NB4 (cell line): ENCODE measurements at places on chromosomes 12 and 14.

DNA sequence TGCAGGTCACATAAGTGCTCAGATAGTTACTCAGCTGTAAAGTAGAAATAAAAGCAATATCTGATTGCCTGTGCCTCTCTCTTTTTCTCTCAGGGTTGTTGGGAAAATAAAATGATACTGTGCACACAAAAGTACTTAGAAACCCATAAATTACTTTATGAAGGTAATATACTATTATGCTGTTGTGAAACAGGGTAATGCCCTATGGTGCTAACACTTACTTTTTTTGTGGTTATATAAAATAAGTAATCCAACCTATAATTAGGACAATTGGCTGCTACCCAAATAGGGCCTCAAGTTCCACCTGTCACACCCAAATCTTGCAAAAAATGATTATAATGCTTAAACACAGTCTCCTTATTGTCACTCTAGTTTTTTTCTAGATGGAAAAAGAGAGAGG lies 50.6 kb downstream of the DAAM1 start:
- DNase-seq: no peak

GRCh38 chr12:65740506-65740872 lies 83.8 kb upstream of the HMGA2 start:
- no peak for DNase-seq

DNA sequence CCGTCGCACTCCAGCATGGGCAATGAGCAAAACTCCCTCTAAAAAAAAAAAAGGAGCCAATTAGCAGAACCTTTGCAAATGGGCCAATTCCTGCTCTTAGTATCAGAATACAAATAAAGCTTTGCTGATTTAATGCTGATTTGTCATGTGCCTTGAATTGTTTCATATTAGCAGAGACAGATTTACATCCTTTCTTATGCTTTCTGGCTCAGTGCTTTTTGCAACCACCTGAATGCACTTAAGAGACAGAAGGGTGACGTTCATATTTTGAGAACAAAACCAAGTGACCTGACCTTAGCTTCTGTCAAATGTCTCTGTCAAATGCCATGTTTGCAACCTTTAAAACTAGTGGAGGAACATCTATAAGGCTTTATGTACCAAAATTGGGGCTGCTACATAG lies 43.8 kb upstream of the YAF2 start:
- DNase-seq: no peak

GRCh38 chr14:106210650-106211049 lies 684.3 kb downstream of the TMEM121 start:
- peak; percentile 5 for DNase-seq

DNA sequence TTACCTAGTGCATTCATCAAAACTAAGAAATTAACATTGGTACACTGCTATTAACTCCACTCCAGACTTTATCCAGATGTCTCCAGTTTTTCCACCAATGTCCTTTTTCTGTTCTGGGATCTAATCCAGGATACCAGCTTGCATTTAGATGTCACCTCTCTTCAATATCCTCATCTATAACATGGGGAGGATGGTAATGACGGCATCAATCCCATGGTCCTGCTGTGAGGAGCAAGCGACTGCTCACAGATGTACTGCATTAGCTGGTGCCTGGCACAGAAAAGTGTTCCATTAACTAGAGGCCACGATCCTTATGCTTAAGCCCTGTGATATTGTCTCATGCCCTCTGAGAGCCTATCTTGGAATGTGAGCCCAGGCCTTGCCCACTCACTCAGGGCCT lies 53.8 kb downstream of the CALM1 start:
- no peak for DNase-seq

GRCh38 chr14:73245480-73246325 lies 8.4 kb downstream of the PAPLN start:
- peak; percentile 71 for DNase-seq

DNA sequence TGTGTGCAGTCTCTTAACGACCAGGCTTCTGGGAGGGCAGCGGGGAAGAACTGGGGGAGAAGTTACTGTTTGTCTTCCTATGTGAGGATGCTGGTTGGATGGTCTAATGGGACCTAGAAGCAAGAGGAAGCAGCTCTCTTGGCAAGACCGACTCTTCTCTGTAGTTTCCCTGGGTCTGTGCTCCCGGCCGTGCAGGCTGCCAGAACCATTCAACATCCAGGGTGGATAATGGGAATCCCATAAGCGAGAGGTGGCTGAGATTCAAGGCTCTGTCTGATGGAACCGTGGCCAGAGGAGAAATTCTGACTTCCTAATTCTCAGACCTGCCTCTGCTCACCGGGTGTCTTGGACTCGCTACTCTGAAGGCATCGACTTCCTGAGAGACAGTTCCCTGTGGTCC lies 561.0 kb upstream of the TBX3 start:
- DNase-seq: no peak

DNA sequence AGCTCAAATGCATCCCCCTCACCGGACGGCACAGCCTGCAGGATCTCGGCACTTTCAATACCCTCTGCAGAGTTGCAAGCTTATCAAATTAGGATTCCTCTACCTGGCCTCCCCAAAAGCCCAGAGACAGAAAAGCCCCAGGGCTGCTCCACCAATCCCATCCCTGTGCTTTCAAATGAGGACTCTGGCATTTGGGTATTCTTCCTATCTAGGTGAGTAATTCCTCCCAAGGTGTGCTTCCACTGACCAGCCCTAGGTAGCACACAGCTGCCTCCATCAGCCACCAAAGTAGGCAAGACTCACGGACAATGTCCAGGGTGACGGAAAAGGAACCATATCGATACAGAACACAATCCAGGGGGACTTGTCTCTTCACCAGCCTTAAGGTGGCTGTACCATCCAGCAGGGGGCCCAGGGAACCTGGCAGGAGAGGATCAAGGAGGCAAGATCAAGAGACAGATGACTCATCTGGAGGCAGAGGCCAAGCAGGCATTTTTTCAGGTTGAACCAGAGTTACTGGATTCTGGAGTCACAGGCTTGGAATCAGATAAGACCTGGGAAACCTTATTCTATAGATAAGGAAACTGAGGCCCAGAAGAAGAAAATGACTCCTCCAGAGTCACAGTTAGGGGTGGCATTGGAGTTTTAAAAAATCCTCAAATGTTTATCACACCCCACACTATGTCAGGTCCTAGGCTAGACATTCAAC lies 9.9 kb downstream of the PMEL start:
- DNase-seq: peak; percentile 71

DNA sequence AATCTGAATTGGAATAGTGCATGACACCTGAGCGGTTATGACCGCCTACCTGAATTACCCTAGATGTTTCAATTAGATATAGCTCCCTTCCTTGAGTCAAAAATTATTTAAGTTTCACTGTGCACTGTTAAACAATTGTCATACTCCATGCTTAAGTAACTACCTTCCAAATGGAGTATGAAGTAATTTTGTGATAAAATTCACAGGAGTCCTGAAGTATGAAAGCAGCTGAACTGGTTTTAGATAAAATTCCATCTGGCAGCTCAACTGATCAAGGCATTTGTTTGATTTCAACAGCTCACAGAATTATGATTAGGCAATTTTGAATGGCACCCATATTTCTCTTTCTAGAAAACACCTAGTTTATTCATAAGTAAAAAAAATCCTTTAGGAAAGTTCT lies 19.5 kb downstream of the PRICKLE1 start:
- DNase-seq: no peak

DNA sequence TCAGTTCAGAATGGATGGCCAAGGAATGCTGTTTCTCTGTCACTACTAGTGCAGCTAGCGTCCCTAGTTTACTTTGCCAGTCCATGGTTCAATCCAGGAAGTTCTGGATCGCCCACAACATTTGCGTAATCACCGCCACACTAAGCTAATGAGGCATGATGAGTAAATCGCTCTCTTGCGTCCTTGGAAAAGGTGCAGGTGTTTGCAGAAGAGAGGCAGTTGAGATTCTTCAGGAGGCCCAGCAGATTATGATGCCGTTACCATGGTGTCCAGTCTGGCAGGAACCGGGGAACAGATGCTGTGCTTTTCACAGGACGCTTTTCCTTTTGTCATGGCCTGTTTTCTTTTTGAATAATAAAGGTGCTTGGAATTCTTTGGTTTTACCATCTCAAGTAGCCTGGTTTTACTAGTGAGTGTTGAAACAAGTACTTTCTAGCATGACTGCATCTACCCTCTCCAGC lies 9.0 kb downstream of the TPH2 start:
- peak; percentile 22 for DNase-seq

- peak; percentile 89 for DNase-seq
Observed at GRCh38 chr14:24332268-24332993, 2.4 kb downstream of the ADCY4 start.

DNA sequence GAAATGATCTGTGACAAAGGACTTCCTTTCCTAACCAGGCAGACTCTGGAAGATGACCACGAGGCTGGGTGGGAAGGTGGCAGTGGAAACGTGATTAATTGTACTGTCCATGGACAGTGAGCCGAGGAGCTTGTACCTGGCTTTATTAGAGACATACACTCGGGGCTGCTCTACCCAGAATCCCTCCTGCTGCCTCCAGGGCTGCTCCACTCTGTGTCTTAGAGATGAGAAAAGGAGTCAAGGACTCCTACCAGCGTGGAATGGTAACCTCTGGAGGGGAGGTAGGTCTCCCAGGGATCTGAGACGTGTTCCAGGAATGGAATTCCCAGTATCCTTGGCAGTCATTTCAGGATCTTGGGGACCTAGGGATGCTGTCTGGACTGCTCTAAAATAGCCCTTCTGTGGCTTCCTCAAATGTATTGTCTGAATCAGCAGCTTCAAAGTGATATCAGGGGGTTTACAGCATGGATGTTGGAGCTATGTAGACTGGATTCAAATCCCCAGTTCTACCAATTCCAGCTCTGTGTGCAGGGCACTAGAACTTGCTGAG lies 237.8 kb downstream of the CACNA1C start:
- DNase-seq: no peak

- DNase-seq: no peak
Observed at GRCh38 chr14:36666416-36667206, 5.0 kb downstream of the PAX9 start.

DNA sequence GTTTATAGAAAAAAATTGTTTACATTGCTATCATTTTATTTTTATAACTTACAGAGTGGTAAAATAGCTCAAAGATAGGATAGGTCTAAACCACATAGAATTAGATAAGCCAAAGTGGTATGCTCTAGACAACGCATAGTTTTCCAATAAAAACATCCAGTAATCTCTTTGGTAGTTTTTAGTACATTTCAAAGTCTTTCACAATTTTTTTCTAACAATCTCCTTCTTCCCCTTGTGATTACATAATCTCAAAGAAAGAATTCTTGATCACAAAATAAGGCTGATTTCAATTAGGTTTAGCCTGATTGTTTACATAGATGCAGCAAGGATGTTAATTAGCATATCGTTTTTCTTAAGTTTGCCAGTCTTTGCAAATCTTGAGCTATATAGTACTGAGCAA lies 460.0 kb downstream of the FUT8 start:
- DNase-seq: no peak

GRCh38 chr12:130947028-130947613 lies 6.6 kb upstream of the ADGRD1 start:
- DNase-seq: no peak

DNA sequence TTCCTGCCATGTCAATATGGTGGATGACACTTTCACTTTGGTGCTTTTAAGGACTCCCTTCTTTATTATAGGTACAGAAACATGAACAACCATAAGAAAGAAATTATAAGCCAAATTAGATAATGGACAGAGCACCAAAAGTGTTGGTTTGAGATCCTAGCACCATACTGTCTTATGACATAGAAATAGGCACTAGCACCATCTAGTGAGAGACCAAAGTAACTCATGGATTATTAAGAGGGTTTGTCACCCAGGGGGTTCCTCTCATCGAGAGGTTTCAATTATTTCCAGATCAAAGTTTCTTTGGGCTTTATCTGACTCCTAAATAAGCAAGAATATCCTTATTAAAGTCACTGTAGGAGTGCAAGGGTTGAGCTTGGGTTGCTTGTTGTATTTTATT lies 153.0 kb upstream of the DIO2 start:
- DNase-seq: peak; percentile 33

DNA sequence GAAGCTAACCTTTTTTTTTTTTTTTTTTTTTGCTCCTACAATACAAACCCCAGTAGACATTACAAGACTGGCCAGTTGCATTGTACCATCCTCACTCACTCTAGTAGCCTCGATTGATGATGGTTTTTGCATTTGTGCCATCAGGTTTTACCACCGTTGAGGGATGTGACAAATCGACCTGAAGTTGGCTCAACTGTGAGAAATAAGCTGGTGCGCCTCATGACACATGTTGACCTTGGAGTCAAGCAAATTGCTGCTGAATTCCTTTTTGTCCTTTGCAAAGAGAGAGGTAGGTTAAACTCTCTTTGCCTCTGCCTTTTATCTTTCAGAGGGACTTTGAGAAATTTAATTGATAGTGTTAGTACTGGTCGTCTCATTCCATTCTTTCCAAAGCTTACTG lies 76.8 kb downstream of the RIC8B start:
- no peak for DNase-seq

DNA sequence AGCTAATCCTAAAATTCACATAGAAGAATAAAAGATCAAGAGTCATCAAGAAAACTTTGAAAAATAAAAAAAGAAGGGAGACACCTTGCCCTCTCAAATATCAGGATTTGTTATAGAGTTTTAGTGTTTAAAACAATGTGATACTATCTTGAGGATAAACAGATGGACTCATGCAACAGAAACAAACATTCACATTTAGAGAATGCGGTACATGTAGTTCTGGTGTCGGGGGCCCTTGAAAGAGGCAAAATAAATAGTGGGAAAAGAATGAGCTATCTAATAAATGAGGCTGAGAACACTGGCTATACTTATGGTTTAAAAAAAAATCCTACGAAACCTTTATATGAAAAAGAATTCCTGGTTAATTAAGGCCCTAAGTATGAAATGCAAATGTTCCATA lies 127.7 kb downstream of the LLPH start:
- DNase-seq: no peak

DNA sequence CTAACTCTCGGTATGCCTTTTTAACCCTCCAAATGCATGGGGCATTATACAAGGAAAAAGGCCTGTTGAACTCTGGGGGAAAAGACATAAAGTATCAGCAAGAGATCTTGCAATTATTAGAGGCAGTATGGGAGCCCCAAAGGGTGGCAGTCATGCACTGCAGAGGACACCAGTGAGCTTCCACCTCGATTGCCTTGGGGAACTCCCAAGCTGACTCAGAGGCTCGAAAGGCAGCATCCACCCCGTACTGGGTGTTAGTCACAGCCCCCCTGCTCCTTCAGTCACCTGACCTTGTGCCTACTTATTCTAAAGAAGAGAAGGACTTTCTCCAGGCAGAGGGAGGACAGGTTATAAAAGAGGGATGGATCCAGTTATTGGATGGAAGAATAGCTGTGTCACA lies 781.4 kb upstream of the TMEM132C start:
- DNase-seq: peak; percentile 44

GRCh38 chr12:7935590-7936581 lies at the start of gene SLC2A3:
TSS of gene SLC2A3 (minus strand) at chr12:7936187. CDS start at chr12:7936034, 153 bp downstream.
- peak; percentile 92 for DNase-seq

- DNase-seq: no peak
Observed at GRCh38 chr12:92193846-92194245, 48.2 kb upstream of the BTG1 start.

DNA sequence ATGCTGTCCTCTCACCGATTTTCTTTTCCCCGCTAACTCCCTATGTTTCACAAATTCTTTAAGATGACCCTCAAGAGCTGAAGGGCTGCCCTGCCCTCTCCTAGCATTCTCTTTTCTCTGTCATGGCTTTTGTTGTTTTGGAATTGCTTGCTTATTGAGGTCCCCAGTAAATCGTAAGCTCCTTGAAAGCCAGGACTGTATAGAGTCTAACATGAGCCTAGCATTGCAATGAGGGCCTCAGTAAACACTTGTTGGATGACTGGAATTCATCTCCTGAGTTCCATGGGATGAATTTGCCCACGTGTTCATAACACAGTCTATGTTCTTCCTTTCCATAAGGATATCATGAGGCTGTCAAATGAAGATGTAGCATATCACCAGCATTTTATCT lies 92.2 kb downstream of the APAF1 start:
- no peak for DNase-seq
